ENCODE measurements at places on chromosomes 6 and 20. TPM values are rescaled to one million over a fixed set of nuclear protein-coding genes. Genes with fewer than 3 reads are reported as not detected.

The TMEM200A gene
- not detected for total RNA-seq

DNA sequence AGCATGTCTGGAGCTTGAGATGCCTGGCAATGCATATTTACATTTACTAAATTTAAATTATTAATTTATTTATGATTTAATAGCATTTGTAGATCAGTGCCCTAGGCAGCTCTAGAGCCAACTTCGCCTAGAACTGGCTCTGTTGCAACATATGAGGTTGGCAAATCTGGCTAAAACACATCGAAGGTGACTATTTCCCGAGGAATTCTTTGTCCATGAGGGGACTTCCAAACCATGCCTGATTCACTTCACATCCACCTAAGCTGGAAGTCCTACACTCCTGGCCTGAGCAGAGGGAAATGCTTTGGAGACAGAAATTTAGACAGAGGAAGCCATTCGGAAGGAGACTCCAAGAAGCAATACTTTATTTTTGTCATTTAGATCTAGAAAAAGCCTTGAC, 211.0 kb upstream of the ARG1 start:
- peak; percentile 51 for DNase-seq

GRCh38 chr20:47577314-47577713, 75.6 kb downstream of the NCOA3 start:
- DNase-seq: no peak

DNA sequence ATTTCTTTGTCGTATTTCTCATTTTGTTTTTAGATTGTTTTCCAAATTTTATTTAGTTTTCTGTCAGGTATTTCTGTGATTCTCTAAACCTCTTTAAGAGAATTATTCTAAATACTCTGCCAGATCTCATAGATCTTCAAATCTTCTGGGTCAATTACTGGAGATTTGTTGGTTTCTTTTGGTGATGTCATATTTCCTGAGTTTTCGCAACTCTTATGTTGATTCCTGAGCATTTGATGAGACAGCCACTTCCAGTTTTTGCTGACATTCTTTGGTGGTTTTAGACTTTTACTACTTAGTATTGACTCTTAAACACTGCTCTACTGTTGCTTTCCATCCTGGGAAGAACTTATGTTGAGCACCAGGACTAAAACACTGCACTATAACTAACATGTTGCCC, 21.9 kb downstream of the ADGB start:
- DNase-seq: no peak

- peak; percentile 5 for DNase-seq
Observed at GRCh38 chr20:51902933-51903332, 100.6 kb upstream of the SALL4 start.

DNA sequence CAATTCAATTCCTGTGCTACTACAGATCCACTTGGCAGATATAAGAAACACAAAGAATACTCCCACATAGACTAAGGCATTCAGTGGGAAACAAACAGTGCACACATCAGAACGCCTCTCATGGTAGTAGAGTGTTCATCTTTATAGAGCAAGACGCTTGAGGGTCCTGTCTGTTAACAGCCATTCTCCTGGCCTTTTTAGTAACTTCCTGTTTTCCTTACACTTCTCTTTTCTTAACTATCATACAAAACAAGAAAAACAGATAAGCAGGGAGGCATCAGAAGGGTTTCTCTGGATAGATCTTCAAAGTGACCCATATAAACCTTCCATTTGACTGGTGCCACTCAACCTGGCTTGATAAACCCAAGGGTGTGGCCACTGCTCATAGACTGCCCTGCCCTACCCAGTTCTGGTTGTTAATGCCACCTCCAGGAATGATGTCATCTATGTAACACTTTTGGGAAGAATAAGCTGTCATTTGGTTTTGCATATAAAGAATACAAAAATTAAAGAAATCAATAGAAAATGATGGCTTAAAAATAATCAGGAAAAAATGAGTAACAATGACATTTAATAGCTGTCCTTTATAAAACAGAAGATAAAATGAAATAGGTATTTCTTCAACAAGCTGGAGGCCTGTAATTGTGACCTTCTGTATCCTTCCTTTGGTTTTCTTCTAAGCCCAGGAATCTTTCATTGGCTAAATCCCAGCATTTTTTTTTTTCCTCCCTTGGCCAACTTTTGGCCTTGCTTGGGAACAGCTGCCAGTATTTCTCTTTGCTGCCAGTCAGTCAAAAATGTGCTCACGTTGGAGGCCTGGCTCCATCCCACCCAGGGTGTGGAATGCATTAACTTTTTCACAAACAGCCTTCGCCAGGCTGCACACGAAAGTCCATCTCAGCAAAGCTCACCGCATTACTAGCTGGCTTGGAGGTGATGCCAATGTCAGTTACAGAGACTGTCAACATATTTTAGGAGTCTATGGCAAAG, 103.5 kb downstream of the GJA10 start:
- DNase-seq: peak; percentile 15

Measured in Daoy (cell line).